ENCODE measurements at places on chromosomes 12 and 14. TPM values are rescaled to one million over a fixed set of nuclear protein-coding genes. Genes with fewer than 3 reads are reported as not detected.

DNA sequence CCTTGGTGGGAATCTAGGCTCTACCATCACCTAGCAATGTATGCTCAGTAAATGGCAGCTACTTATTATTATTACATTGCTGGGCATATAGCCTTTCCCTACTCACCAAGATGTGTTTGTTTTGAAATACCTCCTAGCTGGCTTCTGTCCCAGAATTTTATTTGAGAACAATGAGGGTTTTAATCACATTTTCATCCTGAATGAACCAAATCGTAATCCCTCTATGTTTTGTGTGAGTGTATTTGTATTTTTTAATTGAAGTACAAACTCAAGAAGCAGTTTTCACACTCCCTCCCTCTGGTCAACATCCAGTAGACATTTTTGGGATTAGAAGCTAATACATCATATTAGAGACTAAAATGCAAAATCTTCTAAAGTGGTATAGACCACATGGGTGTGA is 7.6 kb downstream of the SLC7A8 start:
- no peak for DNase-seq

GRCh38 chr12:77610446-77610845 is 220.2 kb upstream of the NAV3 start:
- DNase-seq: no peak

GRCh38 chr14:65141523-65141922 is 39.2 kb upstream of the MAX start:
- DNase-seq: no peak

- DNase-seq: no peak
These were observed 19.4 kb downstream of the ACADS start for GRCh38 chr12:120744922-120745493.

GRCh38 chr12:128747441-128747840 is 76.3 kb downstream of the SLC15A4 start:
- DNase-seq: no peak

- DNase-seq: no peak
These were observed 50.3 kb downstream of the CCNK start for GRCh38 chr14:99531251-99532096.

- no peak for DNase-seq
These were observed 199.4 kb downstream of the ANO4 start for GRCh38 chr12:100993916-100994450.

- DNase-seq: no peak
These were observed 29.7 kb downstream of the ATF7IP start for GRCh38 chr12:14395074-14395778.

- no peak for DNase-seq
These were observed 2.9 kb downstream of the SMARCD1 start for GRCh38 chr12:50087995-50088394.

DNA sequence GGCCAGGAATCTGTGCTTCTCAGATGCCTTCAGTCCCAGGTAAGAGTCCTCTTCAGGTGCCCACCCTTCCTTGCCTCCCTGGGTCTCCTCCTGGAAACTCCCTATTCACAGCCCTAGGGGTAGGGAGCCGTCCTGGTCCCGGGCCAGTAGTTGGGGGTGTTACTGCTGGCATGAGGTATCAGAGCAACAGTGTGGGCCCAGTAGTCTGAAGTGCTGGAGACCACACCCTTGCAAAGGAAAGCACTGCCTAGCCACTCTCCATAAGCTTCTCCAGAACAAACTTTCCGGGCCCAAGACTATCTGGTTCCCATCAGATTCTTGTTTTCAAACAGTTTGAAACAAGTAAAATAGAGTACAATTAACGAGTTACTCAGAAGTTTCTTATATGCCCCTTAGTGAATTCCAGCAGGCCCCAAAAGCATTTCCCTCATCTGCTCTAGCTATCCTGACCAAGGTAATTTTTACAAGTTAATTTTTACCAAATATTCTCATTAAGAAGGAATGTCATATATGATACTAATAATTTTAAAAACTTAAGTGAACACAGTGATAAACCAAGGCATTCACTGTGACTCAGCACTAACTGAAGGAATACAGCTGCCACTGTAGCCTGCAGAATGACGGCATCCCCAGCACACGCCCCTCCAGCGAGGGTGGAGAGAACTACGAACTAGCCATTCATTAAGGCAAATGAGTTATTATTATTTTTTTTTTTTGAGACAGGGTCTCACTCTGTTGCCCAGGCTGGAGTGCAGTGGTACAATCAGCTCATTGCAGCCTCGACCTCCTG is 49.4 kb downstream of the MOK start:
- DNase-seq: no peak

DNA sequence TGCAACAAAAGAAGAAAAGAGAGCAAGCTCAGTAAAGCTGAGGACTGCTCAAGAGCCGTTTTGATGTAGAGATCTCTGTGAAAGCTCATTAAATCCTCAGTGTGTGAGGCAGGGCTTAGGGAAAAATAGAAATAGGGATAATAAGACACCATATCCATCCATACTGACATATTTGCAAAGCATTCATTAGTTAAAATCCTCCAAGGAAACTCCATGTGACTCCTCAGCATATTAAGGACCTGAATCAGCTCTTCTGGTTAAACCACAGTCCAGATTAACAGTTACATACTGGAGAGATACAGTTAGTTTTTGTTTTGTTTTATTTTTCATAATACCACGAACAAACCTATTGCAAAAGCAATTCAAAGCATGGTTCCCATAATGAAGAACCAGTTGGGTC is 288.2 kb downstream of the PAWR start:
- no peak for DNase-seq

GRCh38 chr12:111505601-111506036 is 93.5 kb downstream of the ATXN2 start:
- DNase-seq: no peak

GRCh38 chr12:34340534-34341361 is 318.5 kb downstream of the ALG10 start:
- DNase-seq: no peak

- DNase-seq: no peak
These were observed 45.9 kb downstream of the IFNG start for GRCh38 chr12:68113644-68114043.

- peak; percentile 26 for DNase-seq
These were observed 80.7 kb downstream of the NTF3 start for GRCh38 chr12:5512601-5512970.

DNA sequence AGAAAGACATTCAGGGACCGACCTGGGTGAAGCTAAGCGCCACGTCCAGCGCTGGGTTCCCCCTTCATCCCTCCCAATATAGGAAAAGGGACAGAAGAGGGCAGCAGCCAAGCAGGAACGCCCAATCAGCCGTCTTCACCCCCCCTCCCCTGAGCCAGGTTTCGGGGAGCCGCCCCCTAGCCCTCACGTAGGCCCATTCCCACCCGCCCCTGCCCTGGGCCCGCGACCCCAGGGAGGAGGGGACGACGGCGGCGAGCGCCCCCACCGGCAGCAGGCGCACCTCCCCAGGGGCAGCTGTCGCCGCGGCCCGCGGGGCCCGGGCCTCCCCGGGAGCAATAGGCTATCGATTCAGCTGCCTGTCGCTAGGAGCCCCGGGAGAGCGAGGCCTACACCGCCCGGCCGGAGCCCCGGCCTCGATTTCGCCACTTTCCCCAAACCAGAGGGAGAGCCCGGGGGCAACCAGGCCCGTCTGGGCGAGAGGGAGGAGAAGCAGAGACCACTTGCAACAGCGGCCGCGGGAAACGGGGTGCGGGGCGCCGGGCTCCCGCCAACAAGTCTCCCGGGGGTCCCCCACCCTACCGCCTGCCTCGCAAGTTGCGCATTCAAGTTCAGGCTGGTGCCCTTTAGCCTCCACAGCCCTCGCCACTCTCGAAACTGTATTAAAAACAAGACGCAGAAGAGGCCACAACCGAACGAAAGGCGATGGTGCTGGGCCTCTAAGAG is 1.3 kb downstream of the DCAF5 start:
- peak; percentile 93 for DNase-seq

DNA sequence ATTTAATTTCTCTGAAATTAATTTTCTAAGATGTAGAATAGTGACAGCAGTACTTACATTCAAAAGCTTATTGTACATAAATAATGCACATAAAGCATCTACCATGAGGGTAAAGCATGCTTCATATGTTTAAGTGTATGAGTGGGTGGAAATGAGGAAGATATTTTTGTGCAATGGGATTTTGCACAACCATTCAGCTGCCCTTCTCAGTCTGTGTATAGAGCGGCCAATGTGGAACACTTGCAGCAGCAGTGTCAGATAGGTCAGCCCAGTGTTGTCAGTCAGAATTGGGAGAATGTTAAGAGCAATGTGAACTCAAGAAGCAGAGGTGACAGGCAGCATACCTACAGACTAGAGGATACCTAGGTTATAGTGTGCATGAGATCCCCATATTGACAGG is 72.5 kb upstream of the ATP2B1 start:
- DNase-seq: no peak

The DPY19L2 gene
- not detected for total RNA-seq

The ACTN1 gene
- total RNA-seq: 170 TPM

The ATXN2 gene
- 79.2 TPM for total RNA-seq

The TROAP gene
- 134 TPM for total RNA-seq

The CD163L1 gene
- total RNA-seq: 0.11 TPM

The JPH4 gene
- total RNA-seq: not detected

The GARIN6 gene
- not detected for total RNA-seq

The RPL6 gene
- 1,460 TPM for total RNA-seq

All from Caco-2 (cell line).